ENCODE measurements at places on chromosomes 11 and 22.

GRCh38 chr11:17513853-17514252 lies 30.4 kb downstream of the USH1C start:
- no peak for DNase-seq

GRCh38 chr11:27740362-27741013 lies 40.2 kb upstream of the BDNF start:
- DNase-seq, result no peak

DNA sequence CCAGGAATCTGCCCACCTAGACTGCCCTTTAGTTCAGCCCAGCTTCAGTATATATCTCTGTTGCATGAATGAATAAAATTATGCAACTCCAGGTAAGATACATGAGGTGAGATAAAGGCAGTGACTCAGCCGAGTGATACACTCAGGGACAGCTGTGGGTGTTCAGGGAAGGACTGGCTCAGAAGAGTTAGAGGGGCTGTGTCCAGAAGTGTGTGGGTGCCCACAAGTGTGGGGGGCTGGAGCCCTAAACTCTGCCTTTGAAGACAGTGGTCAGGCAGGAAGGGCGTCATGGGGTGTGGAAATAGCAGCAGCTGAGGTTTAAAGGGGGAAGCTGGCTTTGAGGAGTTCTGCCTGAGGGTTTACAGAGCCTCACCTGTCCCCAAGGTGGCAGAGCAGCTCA lies 8.3 kb downstream of the FTH1 start:
- DNase-seq, result no peak

DNA sequence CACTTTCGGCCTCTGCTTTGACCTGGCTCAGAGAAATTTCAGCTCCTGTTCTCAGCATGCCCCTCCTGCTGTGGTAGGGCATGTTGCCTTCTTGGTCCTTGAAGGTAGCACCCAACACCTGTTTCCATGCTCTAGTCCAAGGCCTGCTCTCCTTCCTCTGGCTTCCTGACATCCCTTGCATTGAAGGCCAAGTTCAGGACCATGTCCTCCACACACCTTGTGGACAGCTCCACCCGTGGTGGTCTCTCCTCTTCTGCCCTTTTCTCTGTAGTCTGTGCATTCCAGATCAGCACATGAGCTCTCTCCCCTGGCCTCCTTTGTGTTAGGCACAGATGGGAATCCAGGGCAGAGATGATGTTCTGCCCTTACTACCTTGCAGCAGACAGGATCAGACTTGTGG lies 225.3 kb downstream of the ADAMTS15 start:
- no peak for DNase-seq

- no peak for DNase-seq
Observed at GRCh38 chr11:35343033-35343598, 76.2 kb downstream of the SLC1A2 start.

- no peak for DNase-seq
Observed at GRCh38 chr11:77705195-77705875, 67.7 kb upstream of the CLNS1A start.

GRCh38 chr11:28107191-28107749 lies 686 bp downstream of the KIF18A start:
- DNase-seq, result peak; percentile 23

DNA sequence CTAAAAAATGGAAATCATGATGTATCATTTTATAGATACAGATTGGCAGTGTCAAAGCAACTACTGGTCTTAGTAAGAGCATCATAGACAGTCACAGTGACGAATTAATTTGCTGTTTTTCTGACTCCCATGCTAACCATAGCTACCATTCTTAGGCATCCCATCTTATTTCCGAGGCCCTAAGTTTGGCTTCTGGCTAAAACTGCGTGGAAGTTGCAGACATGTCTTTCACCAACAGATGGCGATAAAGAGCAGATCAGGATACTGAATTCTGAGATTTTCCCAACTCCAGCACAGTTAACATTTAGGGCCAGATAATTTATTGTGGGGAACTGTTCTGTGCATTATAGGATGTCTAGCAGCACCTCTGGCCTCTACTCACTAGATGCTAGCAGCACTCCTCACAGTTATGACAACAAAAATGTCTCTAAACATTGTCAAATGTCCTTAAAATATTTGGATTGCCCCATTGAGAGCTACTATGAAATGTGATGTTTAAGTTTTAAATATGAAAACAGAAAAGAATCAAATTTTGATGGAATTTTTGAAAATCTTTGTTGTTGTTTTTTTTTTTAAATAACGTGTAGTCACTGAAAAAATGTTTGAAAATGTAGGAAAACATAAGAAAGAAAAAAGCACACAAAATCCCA lies 16.3 kb downstream of the OR2AG2 start:
- peak; percentile 10 for DNase-seq

GRCh38 chr22:38035530-38035885 lies 21.7 kb upstream of the PICK1 start:
- DNase-seq, result peak; percentile 27

DNA sequence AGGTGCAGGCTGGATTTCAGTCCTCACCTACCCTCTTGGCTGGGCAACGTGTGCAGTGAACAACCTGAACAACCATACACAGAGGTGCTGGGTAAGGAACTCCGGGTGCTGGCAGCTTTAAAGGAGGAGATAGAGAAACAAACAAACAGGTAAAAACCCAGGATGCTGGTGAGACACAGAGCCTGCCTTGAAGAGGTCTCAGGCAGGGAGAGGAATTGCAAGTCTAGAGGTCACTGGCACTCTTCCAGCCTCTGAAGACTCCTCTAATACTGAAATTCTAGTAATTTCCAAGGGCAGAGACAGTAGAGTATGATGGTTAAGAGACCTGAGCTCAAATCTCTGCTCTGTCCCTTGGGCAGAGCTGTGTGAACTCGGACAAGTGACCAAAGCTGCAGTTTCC lies 192.5 kb downstream of the CEP164 start:
- no peak for DNase-seq

GRCh38 chr11:5234381-5234834 lies at the start of gene HBD:
HBD (minus strand) TSS chr11:5234483; CDS start chr11:5234433, 50 bp downstream.
- DNase-seq, result no peak
